ENCODE measurements at places on chromosomes 6 and 20.

DNA sequence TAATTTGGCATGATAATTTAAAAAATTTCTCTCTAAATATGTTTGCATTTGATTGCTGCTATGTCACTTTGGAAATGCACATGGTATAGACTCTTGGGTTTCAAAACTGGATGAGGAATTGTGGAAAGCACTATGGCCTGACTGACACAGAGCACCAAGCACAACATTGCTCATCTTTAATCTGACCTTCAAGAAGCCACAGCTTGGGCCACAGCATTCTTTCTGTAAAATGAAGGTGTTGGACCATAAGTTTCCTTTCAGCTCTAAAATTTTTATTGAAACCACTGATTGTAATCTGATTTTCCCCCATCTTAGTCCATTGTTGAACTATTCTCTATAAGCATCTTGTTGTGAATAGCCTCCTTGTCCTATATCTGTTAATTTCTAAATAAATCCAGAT, 41.0 kb downstream of the QKI start:
- DNase-seq = no peak

- DNase-seq = no peak
Observed at GRCh38 chr6:14209000-14209399, 91.4 kb downstream of the CD83 start.

GRCh38 chr6:53375847-53376246, 27.1 kb upstream of the ELOVL5 start:
- no peak for DNase-seq

DNA sequence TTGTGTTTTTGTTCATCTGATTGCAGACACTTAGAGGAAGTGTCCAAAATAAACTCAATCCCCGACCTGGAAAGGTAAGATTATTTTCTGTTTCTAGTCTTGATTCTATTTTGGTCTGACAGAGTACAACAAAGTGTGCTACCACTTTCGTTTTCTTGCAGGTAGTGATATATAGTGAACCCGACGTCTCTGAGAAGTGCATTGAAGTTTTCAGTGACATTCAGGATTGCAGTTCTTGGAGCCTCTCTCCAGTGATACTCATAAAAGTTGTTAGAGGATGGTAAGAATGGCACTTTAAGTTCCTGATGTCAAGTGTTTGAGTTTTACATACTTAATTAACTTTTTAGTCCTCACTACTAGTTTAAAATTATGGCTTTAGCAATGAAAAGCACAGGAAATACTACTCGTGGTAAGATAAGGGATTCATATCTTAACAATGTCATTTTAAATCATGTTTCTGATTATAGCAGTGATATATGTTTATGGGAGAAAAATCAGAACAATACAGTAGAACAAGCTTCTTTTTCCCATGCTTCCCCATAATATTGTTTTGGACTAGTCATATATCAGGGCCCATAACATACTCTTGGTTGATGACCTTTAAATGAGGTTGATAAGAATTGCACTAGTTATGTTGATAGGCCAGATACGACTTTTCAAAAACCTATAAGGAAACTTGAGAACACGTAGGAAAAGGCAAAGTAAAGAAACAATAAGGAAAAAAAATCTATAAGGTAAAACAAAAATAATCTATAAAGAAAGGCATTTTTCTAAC, 104.0 kb downstream of the RTN4IP1 start:
- DNase-seq = no peak

GRCh38 chr6:27471365-27472115, 1.4 kb downstream of the ZNF184 start:
- no peak for DNase-seq

GRCh38 chr20:43442282-43442880, 15.3 kb upstream of the SRSF6 start:
- DNase-seq = no peak

- DNase-seq = no peak
Observed at GRCh38 chr20:57464642-57465211, 60.2 kb downstream of the CTCFL start.

DNA sequence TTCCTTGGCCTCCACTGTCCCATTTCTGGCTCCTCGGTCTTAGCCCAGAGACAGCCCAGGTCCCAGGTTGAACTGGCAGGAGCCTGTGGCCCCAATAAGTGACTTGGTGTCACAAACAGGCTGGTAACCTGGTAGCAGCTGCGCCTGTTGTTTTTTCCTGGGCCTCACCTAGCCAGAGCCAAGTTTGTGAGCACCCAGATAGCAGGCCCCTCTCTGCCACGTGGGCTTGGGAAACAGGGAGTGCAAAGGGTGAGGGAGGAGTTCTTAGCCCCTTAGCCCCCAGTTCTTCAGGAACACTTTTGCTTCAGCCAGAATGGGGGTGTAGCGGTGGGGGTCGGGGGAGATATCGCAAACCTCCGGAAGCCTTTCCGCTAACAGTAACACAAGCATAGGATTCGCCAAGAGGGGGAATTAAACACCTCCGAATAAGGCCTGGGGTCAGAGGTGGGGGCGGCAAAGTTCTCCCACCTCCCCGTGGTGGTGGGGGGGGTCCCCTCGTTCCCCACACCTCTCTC, 760 bp downstream of the C6orf132 start:
- DNase-seq = no peak

GRCh38 chr6:109800771-109801170, 109.7 kb downstream of the FIG4 start:
- DNase-seq = no peak

- no peak for DNase-seq
Observed at GRCh38 chr6:34383161-34383631, 9.3 kb downstream of the NUDT3 start.

- no peak for DNase-seq
Observed at GRCh38 chr6:113103634-113104361, 753.3 kb upstream of the MARCKS start.

DNA sequence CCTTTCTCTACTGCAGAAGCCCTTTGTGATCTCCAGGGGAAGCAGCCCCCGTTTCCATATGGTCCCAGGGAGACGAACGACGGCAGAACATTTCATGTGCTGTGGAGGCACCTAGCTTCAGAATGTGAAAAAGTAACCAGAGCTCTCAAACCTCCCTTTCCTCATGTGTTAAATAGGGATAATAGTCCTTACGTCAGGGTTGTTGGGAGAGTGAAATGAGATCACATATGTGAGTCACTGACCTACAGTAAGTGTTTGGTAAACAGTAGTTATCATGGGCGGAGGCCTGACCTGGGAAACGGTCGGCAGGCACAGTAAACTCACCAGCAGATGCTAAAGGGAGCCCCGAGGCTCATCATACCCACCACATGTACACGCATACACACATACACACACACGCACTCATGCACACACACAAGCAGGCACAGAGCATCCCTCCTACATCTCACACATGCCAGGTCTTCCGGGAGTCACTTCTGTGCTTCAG, 89.7 kb downstream of the LY86 start:
- no peak for DNase-seq

- DNase-seq = no peak
Observed at GRCh38 chr6:14128012-14128411, 10.4 kb downstream of the CD83 start.

DNA sequence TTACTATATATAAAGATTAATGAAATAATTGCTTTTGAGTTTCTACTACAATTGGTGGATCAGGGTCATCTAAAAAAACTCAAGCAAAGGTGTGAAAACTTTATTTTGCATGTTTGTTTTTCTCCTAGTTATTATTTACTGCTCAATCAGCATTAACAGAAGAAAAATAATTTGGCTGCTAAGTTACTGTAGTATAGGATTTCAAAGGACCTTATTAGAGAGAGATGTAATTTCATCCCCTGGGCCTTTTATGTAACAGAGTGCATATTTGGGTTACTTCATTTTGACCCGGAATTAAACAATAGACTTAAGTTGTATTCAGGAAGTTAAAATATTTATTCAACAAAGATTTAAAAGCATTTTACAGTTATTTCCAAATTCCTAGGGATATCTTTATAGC, 49.8 kb downstream of the EYA4 start:
- no peak for DNase-seq

DNA sequence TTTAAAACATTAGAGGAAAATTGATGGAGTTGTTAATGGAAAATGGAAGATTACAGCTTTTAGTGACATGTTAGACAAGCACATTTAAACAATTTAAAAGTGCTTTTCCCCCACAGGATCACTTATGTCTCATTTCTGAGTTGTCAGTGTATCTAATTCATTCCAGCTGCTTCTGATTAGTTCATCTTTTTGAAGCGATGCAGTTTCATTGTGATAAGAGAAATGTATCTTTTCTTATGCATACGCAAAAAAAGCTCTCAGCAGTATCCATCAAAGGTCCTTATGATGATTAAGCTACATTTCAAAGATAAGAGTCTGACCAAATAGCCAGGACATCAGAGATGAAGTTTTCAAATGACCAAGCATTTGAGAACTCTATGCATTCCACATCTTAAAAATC, 572.6 kb upstream of the SYNCRIP start:
- DNase-seq = no peak

- no peak for DNase-seq
Observed at GRCh38 chr20:24160563-24161281, 172.1 kb upstream of the GGTLC1 start.

- no peak for DNase-seq
Observed at GRCh38 chr6:69487688-69488087, 309.1 kb downstream of the LMBRD1 start.

- no peak for DNase-seq
Observed at GRCh38 chr20:63508072-63508768, 9.3 kb upstream of the EEF1A2 start.

GRCh38 chr6:16418151-16418550, 179.8 kb downstream of the GMPR start:
- DNase-seq = no peak

GRCh38 chr20:51385646-51386530, 156.6 kb downstream of the NFATC2 start:
- no peak for DNase-seq

- no peak for DNase-seq
Observed at GRCh38 chr6:69098910-69099309, 463.8 kb downstream of the ADGRB3 start.

DNA sequence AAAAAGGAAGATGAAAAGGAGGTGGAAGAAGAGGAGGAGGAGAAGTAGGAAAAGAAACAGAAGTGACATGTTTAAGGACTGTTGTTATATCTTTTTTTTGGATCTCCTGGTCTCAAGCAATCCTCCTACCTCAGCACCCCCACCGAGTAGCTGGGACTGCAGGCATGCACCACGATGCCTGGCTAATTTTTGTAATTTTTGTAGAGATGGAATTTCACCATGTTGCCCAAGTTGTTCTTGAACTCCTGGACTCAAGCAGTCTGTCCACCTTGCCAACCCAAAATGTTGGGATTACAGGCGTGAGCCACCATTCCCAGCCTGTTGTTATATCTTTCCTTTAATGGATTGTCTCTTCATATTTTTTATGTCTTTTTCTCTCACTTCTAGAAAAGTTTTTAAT, 19.5 kb upstream of the BCLAF1 start:
- DNase-seq = no peak

DNA sequence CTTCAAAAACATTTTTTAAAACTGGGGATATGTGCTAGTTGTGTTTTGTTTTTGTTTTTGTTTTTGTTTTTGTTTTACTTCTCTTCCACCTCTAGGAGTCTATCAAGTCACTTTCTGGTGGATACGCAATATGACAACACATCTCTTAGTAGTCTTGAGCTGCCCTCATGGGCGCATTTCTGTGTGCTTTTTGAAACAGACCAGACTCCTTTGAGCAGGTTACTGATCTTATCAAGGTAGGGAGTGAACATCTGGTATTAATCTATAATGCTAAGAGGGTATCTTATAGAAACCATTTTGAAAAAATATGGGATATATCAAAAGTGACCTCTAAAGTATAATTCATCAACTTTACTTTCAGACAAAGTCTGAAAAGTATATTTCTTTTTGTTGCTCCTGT, 56.2 kb downstream of the PKIB start:
- DNase-seq = no peak

DNA sequence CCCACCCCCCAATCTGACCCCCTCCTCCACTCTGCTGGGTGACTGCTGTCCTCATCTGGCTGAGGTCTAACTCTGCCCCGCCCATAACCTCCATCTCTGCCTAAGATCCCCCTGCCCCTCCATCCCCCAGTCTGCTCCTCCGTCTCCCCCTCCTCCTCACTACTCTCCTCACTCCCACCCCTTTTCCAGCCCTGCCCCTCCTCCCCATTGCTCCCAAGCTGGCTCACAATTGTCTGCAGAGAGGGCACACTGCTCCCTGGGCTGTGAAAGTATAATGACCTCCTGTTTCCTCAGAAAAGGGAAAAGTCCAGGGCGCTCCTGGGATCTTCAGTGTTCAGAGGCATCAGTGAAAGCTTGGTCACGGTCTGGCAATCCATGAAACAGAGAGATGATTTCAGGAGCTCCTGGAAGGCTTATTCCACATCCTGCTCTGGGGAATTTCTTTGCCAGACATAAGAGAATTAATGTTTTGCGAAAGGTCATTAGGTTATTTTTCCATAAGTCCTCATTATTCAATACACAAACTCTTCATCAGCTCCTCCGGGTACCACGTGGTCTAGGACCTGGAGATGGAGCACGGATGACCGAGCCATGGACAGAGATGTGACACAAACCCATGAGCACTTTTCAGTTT, 21.5 kb downstream of the CST5 start:
- no peak for DNase-seq

- no peak for DNase-seq
Observed at GRCh38 chr6:816510-817084, 123.7 kb upstream of the EXOC2 start.

GRCh38 chr6:332671-333070, 40.4 kb downstream of the DUSP22 start:
- DNase-seq = no peak

GRCh38 chr6:45730232-45730631, 285.4 kb downstream of the CLIC5 start:
- no peak for DNase-seq

DNA sequence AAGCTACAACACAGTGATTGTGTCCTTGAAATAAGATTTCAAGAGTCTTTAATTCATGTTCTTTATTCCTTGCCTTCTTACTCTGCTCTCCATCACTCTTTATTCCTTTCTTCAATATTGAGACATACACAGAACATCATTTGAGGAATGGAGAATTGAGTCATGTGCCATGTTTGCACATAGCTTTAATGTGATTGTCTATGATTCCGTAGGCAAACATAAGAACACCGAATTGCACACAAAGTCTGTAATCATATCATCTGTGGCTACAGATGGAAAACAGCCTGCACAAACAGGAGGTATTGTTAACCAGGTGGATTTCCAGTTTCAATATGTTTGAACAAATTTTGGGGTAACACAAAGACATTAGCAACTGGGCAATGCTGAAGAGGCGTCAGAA, 571.6 kb upstream of the GJE1 start:
- DNase-seq = no peak

DNA sequence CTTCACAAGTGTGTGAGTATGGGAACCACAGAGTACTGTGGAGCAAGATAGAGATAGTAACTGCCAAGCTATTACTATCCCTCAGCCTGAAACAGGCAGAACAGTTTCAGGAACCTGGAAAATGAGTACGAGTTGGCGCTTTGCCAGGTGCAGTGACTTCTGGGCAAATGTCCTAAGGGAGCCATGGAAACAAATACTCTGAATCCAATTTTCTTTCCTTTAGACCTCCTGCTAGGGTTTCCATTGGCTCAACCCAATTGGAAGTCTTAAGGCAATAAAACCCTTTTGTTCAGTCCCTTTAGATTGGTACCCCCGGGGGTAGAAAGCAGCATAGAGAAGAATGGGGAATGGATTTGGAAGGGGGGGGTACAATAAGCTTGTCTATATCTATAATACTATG, 205.0 kb upstream of the EPHA7 start:
- DNase-seq = no peak

Measured in esophagus squamous epithelium (tissue), 5 donors.